Muscle of arm (tissue), 14 donors: ENCODE measurements at places on chromosomes 1 and 21.
A peak's percentile ranks its signal among the peaks of the same experiment; 100 is the strongest.

- DNase-seq = no peak
Measured at GRCh38 chr1:233025567-233025966, 75.2 kb downstream of the NTPCR start.

- no peak for DNase-seq
Measured at GRCh38 chr1:194829492-194829891, 1643.1 kb upstream of the B3GALT2 start.

DNA sequence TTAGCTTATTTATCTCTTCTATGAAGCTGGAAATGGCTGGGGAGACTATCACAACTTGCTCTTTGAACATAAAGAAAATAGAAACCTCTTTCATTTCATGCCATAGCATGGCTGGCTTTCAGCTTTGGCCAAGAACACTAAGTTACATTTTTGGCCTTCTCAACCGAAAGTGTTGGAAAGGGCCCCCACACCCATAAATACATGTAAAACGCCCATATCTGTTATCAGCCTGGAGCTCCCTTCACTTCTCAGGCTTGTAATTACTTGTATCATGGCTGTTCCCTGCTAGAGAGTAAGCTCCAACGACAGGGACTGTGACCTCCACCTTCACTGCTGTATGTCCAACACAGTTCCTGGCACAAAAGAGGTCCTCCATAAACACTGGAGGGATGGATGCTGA lies 12.7 kb upstream of the EIF4G3 start:
- DNase-seq = no peak

- DNase-seq = no peak
Measured at GRCh38 chr1:48851638-48852037, 74.9 kb upstream of the BEND5 start.

DNA sequence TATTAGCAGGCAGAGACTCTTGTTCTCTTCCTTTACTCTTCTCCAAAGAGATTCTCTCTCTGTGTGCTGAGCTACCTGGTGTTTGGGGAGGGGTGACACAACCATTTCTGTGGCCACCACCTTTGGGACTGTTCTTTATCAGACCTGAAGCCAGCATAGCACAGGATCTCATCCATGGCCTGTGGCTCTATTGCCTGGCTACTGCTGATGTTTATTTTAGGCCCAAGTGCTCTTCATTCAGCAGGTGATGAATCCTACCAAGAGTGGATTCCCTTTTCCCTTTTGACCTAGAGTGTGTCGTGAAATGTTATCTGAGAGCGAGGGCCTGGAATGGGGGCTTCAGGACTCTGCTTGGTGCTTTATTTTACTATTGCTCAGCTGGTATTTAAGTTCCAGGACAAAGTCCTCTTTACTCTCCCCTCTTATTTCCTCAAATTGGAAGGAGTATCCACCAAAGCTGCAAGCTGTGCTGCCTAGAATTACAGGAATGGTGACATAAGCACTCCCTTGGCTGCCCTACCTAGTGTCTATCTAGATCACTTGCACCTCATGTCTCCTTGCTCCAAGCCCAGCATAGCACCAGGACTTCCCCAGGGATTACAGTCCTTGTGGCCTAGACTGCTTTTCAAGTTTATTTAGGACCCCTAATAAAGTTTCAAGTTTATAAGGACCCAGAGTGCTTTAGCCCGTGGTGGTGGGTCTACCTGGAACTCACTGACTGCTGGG lies 94.7 kb upstream of the GPR52 start:
- DNase-seq = no peak

GRCh38 chr1:239891621-239892358 lies 199.9 kb upstream of the FMN2 start:
- no peak for DNase-seq

DNA sequence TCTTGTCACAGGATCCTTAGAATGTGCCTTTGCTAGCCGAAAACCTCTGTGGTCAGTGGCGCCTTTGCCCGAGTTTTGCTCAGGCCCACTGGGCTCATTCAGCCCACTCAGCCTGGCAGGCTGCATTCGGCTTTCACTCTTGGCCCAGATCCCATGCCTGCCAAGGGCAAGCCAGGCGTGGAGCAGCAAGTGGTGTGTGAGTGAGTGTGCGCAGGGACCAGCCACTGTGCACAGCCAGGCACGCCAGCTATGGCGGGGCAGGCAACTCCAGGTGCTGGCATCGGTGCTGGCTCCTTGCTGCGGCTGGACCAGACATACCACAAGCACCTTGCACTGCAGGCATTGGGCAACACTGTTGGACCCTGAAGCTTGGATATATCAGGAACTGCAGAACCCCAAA lies 1145.1 kb upstream of the NCAM2 start:
- DNase-seq = no peak

DNA sequence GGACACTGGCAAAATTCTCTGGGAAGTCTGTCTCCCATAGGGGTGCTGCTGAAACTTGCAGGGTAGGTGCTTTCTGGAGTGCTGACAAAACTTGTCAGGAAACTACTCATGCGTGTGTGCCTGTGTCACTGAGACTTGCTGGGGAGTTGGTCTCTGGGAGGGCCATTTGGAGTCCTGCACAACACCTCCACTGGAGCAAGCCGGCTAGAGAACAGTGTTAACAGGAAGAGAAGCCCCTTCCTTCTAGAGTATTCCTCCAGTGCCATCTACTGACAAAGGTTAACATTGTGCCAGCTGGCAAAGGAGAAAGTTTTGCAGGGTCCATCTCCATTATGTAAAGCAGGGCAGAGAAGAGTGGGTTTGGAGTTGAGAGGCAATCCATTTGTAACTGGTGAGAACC lies 30.0 kb downstream of the ZMYM4 start:
- peak; percentile 18 for DNase-seq

DNA sequence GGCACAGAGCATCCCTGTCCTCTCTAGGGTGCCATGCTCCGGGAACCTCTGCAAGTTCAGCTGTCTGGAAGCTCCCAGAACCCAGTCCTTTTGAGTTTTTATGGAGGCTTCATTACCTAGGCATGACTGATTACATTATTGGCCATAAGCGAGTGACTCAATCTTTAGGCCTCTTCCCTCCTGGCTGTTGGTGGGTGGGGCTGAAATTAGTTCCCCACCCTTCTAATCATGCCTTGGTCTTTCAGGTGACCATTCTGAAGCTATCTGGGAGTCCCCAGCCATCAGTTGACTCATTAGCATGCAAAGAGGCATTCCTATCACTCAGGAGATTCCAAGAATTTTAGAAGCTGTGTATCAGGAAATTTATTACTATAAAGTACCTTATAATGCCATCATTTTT lies 46.6 kb downstream of the WLS start:
- DNase-seq = no peak

DNA sequence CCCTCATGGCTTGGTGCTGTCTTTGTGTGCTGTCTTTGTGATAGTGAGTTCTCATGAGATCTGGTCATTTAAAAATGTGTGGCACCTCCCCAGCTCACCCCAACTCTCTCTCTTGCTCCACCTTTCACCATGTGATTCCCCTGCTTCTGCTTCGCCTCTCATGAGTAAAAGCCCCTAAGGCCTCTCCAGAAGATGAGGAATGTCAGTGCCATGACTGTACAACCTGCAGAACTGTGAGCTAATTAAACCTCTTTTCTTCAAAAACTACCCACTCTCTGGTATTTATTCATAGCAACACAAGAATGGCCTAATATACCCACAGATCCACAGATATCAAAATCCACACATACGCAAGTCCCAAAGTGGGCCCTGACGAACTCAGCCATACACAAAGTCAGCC lies 88.9 kb upstream of the PPP2R5A start:
- no peak for DNase-seq

- no peak for DNase-seq
Measured at GRCh38 chr21:38898422-38899096, 92.8 kb downstream of the ETS2 start.

DNA sequence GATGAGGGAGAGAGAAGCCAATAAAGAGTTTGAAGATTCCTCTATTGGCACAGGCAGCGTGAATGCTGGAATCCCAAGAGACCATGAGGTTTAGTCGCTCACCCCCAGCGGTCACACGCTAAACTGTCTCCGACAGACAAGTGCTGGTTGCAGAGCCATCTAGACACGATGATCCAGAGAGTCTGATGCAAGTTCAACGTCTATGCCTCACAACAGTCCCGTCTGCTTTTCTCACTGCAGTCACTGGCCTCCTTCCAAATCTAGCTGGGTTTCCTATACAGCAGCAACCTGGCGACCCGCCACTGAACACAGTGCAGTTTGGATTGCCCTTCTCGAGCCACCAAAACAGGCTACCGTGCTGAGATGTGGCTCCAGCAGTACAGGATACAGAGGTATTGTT lies 98.6 kb upstream of the KRTAP19-8 start:
- no peak for DNase-seq
